ENCODE measurements at places on chromosomes 7 and 10.
A peak's percentile ranks its signal among the peaks of the same experiment; 100 is the strongest.

GRCh38 chr7:26880852-26881251, 16.5 kb upstream of the SKAP2 start:
- no peak for DNase-seq

DNA sequence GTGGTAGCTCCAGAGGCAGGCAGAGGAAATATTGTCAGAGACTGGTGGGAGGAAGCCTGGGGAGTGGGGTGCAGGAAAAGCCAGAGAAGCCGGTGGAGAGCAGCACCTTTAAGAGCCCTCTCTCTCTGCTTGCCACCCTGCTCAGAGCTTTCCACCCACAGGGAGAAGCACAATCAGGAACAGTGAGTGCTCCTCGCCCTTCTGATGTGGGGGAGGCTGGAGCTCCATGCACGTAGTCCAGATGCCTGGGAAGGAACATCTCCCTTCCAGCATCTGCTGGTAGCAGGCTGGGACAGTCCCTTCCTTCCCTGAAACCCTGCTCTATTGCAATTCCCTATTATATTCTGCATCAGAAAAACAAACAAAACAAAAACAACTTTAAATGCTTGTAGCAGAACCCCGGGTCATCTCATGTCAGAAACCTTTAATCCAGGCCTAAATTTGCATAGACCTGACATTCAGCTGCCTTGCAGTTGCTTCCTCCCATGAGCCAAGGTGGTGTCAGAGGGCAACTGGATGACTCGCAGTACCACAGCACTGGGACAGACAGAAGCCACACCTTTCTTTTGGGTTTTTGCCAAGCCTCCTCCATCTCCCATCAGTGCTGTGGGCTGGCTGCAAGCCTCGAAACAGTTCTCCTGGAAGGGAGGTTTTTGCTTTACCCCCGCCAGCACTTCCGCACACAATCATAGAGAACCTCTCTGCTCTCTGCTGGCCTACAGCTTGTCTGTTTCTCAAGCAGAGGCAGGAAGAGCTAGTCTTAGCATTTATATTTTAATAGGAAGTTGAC, 13.1 kb downstream of the AVPI1 start:
- no peak for DNase-seq

DNA sequence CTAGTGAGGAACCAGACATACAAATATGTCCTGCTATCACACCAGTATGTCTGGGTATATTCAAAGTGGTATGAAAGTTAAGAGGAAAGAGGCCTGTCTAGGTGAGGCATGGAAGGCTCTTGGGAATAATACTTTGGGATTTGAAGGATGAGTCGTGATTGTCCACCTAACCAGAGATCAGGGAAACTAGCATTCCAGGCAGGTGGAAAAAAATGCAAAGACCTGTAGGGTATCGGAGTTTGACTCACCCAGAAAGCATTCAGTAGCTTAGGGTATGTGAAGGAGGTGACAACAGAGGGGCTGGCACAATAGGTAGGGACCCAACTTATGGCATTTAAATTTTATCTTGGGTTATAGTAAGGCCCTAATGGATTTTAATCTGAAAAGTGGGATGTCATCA, 950 bp upstream of the GCC1 start:
- DNase-seq = no peak

DNA sequence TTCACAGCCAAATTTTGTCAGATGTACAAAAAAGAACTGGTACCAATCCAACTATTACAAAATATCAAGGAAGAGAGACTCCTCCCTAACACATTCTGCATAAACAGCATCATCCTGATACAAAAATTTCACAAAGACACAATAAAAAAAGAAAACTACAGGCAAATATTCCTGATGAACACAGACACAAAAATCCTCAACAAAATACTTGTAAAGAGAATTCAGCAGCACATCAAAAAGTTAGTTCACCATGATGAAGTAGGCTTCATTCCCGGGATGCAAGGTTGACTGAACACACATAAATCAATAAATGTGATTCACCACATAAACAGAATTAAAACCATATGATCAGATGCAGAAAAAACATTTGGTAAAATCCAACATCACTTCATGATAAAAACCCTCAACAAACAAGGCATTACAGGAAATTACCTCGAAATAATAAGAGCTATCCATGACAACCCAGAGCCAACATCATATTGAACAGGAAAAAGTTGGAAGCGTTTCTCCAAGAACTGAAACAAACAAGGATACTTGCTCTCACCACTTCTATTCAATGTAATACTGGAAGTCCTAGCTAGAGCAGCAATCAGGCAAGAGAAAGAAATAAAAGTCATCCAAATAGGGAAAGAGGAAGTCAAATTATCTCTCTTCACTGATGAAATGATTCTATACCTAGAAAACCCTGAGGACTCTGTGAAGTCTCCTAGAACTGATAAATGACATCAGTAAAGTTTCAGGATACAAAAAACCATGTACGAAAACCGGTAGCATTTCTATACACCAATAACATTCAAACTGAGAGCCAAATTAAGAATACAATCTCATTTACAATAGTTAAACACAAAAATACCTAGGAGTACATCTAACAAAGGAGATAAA, 223.1 kb downstream of the REEP3 start:
- DNase-seq = no peak

GRCh38 chr10:104300736-104301292, 31.8 kb downstream of the GSTO2 start:
- no peak for DNase-seq

DNA sequence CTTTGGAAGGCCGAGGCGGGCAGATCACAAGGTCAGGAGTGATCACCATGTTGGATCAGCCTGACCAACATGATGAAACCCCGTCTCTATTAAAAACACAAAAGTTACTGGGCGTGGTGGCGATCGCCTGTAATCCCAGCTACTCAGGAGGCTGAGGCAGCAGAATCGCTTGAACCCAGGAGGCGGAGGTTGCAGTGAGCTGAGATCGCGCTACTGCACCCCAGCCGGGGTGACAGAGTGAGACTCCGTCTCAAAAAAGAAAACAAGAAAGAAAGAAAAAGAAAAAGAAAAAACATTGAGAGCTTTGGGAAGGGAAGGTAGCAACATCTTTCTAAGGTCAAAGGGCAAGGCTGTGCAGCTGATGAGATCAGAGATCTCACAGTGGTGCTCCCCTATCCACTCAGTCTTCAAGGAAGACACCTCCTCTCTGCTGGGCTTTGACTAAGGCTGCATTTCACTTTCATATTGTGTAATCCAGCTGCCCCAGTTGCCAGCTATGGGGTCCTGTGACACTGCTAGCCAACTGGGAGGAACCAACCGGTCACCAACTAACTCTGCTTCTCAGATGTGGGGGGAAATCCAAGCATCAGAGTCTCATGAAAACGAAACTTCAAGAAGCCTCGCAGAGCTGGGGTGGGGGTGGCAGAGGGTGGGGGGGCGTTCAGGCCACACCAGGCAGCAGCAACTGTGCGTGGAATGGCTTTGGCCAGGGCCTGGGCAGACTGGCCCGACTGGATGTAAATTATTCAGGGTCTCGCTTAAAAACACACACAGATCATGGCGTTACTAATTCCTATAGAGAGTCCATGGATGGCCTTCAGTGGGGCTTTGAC, 1.5 kb downstream of the IL15RA start:
- DNase-seq = peak; percentile 15

DNA sequence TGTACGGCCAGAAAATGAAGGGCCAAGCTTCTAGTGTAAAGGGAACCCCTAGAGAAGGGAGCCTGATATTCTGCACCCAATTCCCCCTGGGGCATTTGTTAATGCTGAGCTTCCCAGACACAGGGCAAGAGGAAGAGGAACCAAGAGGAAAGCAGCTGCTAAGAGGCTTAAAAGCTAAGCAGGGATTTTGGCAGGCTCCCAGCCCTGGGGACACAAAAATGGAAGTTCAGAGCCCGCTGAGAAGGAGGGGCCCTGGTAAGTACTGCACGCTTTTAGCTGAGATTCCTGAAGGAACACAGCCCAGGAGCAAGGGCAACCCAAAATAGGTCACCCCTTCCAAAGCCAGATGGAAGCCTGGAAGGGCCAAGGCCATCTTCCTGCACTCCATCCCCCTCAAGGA, 387.3 kb upstream of the MGMT start:
- no peak for DNase-seq

DNA sequence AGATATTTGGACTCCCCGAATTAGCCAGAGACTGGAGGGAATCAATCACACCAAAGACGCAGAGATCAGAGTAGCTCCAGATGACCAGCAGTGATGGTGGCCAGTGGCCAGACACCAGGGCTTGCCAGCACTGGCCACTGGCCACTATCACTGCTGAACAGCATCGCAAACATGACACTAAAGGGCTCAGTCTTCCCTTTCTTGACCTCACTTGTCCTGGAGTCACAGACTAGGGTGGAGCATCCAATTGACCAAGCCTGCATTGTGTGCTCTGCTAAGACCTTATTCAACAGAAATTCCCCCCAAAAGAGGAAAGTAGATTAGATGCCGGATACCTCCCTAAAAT, 234.7 kb downstream of the CREB5 start:
- DNase-seq = no peak

- DNase-seq = peak; percentile 4
Observed at GRCh38 chr10:1368842-1369171, 312.6 kb downstream of the WDR37 start.

DNA sequence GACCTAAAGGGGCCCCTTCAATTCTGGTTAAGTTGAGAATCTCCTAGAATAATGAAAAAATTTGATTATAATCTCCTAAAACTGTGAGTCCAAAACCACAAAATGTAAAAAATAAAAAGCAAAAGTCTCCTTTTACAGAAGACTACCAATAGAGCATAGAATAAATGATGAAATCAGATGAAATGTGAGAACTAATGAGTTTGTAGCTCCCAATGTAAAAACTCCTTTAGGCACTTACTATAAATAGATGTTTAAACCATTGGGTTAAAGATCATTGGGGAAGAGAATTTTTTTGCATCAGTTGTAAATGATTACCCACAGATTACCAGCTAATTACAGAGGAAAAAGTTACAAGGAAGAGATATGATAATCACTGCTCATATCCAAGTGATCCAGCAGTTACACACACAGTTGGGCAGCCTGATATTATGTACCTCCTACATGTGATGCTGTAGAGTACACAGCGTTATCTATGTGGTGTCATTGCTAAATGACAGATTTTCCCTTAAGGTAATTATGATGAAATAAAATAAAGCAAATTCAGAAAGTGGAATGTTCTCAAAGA, 282.7 kb upstream of the SEMA3D start:
- DNase-seq = no peak

DNA sequence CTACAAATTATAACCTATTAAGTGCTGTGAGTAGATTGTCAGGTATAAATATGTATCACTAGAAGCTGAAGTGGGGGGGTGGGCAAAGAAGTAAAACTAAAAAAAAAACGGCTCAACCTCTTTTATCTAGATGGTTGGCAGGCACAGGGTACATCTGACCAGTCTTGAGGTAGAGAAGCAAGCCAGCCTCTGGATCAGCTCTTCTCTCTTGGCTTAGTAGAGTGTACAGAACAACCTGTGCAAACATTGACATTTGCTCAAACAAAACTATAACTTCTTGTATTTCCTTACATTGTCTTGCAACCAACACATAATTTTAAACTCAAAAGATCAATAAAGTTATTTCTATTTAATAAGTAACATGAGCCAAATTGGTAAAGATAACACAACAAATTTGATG, 25.6 kb downstream of the DNA2 start:
- no peak for DNase-seq

DNA sequence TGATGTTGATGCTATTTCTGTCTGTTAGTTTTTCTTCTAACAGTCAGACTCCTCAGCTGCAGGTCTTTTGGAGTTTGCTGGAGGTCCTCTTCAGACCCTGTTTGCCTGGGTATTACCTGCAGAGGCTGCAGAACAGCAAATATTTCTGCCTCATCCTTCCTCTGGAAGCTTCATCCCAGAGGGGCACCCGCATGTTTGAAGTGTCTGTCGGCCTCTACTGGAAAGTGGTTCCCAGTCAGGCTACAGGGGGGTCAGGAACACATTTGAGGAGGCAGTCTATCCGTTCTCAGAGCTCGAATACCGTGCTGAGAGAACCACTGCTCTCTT, 13.3 kb upstream of the CYP3A5 start:
- no peak for DNase-seq

GRCh38 chr10:50381642-50382041, 130.3 kb upstream of the ASAH2 start:
- no peak for DNase-seq

DNA sequence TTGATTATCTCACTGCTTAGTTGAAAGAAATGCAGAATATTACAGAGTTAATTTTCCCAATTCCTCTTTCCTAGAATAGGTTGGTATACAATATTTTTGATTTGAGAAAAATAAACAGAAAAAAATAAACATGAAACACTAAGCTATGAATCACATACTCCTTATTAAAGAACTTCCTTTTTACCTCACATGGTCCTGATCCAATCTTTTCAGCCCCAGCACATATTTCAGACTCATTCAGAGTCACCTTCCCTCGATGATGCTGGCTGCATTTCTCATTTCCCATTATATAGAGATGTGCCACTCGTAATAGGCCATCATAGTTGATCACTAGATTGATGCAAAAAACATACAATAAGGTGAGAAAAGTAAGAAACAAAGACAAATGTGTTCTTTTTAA, 64.6 kb downstream of the HGF start:
- no peak for DNase-seq

- no peak for DNase-seq
Observed at GRCh38 chr7:151665368-151665767, 145.7 kb upstream of the RHEB start.

- no peak for DNase-seq
Observed at GRCh38 chr10:70974351-70974901, 86.1 kb upstream of the PCBD1 start.

GRCh38 chr7:68425377-68425776, 1172.9 kb upstream of the AUTS2 start:
- DNase-seq = no peak

GRCh38 chr7:100185726-100186125, 8.0 kb downstream of the STAG3 start:
- DNase-seq = no peak

GRCh38 chr10:4784667-4785333, 41.2 kb upstream of the AKR1E2 start:
- no peak for DNase-seq

DNA sequence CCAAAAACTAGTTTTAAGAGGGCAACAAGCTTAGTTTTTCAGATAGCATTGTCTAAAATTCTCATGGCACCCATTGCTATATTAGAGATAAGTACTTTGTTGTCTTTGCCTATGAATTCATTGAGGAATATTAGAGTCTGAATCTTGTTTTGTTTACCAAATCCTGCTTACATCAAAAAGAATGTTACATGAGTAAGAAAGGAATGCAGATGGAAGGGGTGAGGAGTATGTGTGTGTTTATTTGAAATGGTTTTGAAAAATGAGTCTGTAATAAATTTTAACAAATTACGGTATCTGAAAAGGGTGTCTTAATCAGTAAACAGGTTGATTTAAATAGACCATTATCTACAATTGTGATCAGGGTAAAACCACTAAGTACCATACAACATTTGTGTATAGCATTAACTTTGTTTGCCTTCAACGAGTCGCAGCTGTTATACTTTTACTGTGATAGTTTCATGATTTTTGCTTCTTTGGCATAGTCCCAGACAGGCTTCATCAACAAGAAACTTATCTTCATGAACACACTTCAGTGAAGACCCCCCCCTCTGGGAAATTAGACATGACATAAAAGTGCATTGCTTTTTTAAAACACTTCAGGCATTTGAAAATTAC, 1183.9 kb upstream of the C7orf33 start:
- DNase-seq = no peak

GRCh38 chr10:133339708-133340380, 3.1 kb upstream of the CALY start:
- no peak for DNase-seq

- DNase-seq = no peak
Observed at GRCh38 chr7:127873715-127874636, 157.3 kb downstream of the LRRC4 start.

- no peak for DNase-seq
Observed at GRCh38 chr7:130393841-130394411, 13.6 kb downstream of the CPA1 start.

Data from T-helper 9 cell (primary cell).